ENCODE measurements at places on chromosomes 13 and 19.

DNA sequence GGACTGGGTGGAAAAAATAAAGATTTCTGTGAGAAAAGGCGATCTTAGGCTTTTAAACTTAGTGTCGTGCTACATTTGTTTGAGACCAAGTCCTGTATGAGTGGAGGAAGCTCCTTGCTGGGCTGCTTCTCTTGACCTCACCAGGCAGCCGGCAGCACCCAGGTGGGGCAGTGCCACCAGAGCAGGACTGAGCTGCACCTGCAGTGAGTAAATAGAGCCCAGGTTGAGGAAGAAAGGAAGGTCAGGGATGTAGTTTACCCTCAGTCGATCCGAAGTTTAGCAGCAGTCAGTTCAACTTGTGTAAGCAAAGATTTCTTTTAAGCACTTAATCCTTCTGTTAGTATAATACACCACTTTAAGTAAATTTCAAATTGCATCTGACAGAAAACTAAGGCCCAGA lies 13.6 kb downstream of the HNRNPM start:
- no peak for DNase-seq

DNA sequence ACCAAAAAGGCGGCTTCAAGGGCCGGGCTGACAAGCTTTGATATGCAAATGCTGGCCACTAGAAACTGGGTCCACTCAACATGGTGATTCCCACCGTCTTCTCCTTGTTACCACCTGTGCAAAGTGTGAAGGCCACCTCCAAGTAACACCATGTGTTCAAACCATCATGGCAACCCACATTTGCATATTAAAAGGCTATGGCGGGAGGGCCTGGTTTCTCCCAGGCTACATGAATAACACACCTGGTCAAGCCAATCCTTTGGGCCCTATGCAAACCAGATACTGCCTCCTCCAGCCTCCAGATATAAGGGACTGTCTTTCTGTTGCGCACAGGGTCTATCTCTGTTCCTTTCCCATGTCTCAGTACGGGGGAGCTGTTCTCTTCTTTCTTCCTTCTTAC lies 36.6 kb upstream of the ZSCAN5A start:
- DNase-seq = no peak

- peak; percentile 99 for DNase-seq
Measured at GRCh38 chr19:892894-893689, at the start of the genes MED16 and RNU6-9. Gene MED16 (minus strand): TSS chr19:893187. CDS start chr19:891131, 2,056 bp downstream. Gene RNU6-9 (plus strand): TSS chr19:893484.

DNA sequence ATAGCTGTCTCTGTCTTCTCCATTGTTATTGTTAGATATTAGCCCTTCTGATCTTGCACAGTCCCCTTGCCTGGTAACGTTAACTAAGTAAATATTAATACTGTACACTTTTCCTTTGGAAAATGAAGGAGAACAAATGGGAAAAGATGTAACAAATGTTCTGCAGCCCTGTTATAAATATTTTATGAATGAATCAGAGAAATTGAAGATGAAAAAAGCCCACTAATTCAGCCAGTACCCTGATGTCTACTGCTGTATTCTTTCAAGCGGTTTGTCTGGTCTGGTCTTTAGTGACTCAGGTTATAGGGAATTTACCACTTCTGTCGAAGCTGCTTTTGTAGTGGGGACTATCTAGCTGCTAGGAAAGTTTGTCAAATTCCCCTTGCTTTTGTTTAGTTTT lies 121.0 kb downstream of the COG6 start:
- no peak for DNase-seq

- DNase-seq = no peak
Measured at GRCh38 chr19:15241259-15241910, 9.1 kb upstream of the EPHX3 start.

DNA sequence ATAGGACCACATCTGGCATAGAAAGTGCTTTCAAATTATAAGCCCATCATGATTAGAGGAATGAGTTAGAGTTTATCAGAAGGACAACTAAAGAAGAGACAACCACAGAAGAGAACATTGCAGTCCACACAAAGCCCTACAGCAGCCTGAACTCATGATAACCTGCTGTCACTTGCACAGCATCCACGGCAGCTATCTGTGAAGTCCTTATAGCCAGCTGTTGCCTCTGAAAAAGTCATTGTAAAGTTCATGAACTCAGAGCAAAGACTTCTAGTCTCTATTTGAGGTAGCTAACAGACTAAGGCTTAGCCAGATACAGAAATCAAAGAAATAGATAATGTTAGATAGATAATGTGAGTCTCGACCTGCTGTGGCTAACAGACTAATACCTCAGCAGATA lies 450.0 kb downstream of the KLF5 start:
- DNase-seq = no peak

DNA sequence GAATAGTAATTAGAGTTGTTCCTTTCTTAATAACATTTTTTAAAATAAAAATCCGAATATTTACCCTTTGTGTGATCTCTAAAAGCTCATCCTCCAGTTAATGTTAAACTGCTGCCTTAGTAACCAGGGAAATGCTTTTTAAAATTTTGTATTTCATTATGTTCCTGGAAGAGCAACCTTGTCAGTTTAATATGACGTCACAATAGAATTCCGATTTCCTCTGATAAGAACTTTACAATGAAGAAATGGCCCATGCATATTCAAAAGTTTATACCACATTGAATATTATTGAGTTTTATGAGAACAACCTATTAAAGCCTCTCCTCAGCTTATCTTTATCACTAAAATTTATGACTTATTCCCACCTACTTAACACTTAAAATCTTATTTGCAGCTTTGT lies 1566.6 kb downstream of the EFNB2 start:
- no peak for DNase-seq

- no peak for DNase-seq
Measured at GRCh38 chr19:4268816-4269430, 10.1 kb upstream of the SHD start.

GRCh38 chr19:18894254-18895037 lies 1.5 kb downstream of the CERS1 start:
- no peak for DNase-seq

GRCh38 chr19:54436628-54437252 lies 12.3 kb upstream of the LENG8 start:
- no peak for DNase-seq

- DNase-seq = no peak
Measured at GRCh38 chr13:114004420-114005205, 30.7 kb upstream of the C13orf46 start.

GRCh38 chr19:28549680-28550277 lies 663.2 kb downstream of the UQCRFS1 start:
- DNase-seq = no peak

GRCh38 chr13:44313674-44314073 lies 60.0 kb upstream of the SERP2 start:
- DNase-seq = no peak

GRCh38 chr13:45194081-45194939 lies 6.5 kb downstream of the KCTD4 start:
- DNase-seq = no peak

Measured in GM12891 (cell line).